ENCODE measurements at places on chromosomes 16 and 17. TPM values are rescaled to one million over a fixed set of nuclear protein-coding genes. Genes with fewer than 3 reads are reported as not detected.
A peak's percentile ranks its signal among the peaks of the same experiment; 100 is the strongest.

PROCA1 gene
- polyA plus RNA-seq, result 3.8 TPM

AKAP10 gene
- 17.8 TPM for polyA plus RNA-seq

DNAAF1 gene
- 0.17 TPM for polyA plus RNA-seq

RND2 gene
- 0.71 TPM for polyA plus RNA-seq

MT1A gene
- polyA plus RNA-seq, result 1.1 TPM

DNA sequence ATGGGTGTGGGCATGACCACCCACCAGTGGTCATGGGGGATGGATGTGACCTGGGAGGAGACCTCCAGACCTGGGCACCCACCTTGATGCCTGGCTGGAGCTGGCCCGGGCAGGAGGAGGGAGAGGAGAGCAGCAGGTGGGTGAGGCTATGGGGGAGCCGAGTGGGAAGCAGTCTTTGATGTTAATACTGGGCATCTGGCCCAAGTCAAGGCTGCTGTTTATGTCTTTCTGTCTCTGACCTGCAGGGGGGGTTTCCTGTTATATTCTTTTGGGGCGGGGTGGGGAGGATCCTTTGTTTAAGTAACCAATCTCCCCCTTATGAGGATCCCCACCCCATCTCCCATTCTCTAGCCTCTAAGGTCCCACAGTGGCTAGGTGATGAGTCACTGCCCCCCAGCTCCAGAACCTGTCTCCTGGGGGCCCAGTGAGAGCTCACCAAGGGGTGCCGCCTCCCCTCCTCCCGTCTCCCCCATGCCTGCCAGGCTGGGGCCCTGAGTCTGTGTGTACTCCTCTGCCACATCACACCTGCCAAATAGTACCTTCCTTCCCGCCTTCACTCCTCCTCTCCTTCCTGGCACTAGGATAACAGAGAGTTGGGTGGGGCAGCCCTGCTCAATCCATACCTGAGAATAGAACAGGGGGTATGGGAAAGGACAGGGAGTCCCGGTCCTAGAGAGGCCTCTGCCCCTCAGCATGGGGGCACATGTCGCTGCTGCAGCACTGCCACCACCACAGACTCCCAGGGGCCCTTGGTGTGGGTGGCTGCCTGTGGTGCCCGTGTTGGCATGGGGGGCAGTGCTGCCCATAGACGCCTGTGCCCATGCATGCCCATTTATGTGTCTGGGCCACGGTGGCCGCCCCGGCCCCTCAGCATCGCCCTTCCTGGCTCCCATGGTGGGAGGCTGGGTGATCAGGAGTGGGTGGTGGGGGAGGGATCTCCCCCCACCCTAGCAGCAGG, 7.3 kb downstream of the THRA start:
- no peak for DNase-seq

GRCh38 chr16:55559933-55560516, 6.5 kb upstream of the CAPNS2 start:
- no peak for DNase-seq

DNA sequence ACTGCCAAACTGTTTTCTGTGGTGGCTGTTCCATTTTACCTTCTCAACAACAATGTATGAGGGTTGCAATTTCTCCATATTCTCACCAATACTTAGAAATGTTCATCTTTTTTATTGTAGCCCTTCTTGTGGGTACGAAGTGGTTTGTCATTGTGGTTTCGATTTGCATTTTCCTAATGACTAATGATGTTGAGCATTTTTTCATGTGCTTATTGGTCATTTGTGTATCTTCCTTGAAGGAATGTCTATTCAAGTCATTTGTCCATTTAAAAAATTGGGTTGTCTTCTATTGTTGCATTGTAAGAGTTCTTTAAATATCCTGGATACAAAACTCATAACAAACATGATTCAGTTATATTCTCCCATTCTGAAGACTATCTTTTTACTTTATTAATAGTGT, 47.5 kb upstream of the CCL2 start:
- no peak for DNase-seq

DNA sequence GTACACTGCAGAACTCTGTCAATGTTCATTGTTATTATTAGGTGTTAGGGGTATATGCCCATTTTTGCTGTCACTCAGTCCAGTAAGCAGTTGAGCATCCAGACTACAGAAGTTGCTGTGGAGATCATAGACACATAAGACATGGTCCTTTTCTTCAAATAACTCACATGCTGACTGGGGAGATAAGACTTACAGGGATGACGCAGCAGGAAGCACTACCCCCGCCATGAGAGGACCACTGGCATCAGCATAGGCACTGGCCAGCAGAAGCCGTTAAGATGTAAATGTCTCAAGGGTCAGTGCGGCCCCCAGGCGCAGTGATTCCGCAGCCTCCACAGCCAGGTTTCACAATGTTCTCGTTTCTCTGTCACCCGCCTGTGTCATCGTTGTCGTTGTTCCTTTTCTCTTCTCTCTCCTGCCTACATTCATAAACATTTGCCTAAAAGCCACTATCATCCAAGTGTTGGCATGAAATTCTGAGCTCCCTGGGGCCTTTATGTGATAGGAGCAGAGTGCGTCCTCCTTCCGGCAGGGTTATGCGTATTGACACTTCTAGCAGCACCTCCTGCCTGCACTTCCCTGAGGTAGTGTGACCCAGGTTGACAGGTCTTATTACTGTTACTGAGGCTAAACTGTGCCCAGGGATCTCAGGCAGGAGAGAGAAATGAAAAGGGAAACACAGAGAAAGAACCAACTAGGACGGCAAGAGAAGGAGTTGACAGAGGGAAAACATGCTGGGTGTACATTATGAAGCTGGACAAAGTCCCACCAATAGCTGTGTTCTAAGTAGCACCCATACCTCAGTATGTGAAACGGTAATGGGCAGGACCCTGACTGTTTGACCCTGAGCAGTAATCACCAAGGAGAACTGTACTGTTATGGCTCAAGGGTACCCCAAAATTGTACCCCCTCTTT, 17.9 kb downstream of the TANGO6 start:
- no peak for DNase-seq

GRCh38 chr17:13557077-13557476, 44.7 kb downstream of the HS3ST3A1 start:
- DNase-seq, result no peak

GRCh38 chr17:20010099-20010863, 1.1 kb downstream of the SPECC1 start:
- peak; percentile 46 for DNase-seq

DNA sequence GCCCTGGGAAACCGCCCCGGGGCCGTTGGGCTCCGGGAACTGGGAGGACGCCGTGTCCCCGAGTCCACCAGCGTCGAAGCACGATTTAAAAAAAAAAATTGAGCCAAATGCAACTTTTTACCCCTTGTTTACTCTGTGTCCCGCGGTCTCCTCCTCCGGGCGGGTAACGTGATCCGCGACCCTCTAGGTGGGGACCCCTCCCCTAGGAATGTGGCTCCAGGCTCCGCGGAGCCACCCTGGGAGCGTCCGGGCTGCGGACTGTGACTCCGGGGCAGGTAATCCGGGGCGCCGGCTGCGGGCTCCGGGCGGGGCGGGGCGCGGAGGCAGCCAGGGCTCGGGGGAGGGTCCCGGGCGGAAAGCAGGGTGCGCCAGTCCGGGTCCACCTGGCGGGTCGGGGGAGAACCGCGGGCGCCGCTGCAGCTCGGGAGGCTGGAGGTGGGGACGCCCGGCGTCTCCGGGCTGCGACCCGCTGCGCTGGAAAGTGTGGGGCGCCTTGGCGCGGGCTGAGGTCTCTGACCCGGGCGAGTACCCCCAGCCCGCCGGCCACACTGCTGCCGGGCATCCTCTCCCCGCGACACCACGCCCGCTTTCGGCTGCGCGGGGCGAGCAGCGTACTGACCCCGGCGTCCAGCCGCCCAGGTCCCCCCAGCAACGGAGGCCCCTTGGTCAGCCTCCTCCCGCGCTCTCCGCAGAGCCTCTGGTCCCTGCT, 852 bp upstream of the HELZ start:
- DNase-seq, result no peak

GRCh38 chr16:14015033-14015432, 56.1 kb upstream of the MRTFB start:
- DNase-seq, result no peak

GRCh38 chr16:48101069-48101674, 54.6 kb downstream of the ABCC12 start:
- DNase-seq, result no peak
